ENCODE measurements at places on chromosomes 4 and X.

GRCh38 chr4:72602396-72603376, 33.7 kb upstream of the ADAMTS3 start:
- DNase-seq: no peak

DNA sequence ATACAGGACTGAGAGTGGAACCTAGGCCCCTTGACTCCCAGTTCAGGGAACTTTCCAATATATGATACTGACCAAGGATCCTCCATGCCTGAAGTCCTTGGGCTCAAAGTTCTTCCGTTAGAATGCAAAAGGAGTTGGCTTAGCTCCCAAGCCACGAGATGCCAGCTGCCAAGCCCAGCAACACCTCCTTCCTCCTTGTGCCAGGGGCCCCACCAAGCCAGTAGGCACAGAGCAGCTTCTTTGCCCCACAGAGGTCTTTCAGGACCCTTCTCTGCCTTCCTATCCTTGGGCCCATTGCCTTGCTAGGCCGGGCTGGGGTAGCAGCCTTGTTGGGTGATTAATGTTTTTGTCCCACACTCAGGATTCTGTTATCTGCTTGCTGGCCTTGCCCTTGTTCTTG, 105.6 kb downstream of the EFNB1 start:
- no peak for DNase-seq

- peak; percentile 34 for DNase-seq
These were observed 22.1 kb downstream of the UVSSA start for GRCh38 chr4:1369091-1369450.

GRCh38 chrX:10296576-10296975, 139.8 kb downstream of the CLCN4 start:
- DNase-seq: no peak

GRCh38 chr4:104494185-104494584, 509 bp downstream of the CXXC4 start:
- DNase-seq: no peak

DNA sequence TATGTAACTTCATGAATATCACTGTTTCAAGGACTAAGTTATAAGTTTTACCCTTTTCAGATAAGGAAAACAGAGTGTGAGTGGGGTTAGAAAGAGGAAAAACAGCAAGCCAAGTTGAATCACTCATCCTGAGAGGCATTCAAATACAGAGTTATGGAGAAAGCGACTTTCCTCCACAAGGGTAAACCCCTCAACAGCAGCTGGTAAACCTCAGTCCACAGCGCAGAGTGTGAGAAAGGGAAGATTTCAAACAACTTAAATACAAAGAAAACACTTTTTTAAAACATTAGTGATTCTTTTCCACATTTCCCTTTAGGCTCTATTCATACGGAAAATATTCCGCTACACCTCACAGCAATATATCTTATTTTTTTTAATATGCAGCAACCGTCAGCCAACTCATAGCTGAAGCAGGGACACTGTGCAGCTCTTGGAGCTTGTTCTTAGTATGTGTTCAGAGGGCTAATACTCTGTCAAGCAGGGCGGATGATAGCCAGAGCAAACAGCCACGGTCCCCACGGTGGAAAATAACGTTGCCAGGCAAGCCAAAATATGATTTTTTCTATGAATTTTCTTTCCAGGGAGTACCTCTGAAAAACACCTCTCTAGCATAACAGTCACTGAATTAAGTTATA, 488.9 kb upstream of the FAT1 start:
- no peak for DNase-seq

- no peak for DNase-seq
These were observed 58.9 kb upstream of the IRS4 start for GRCh38 chrX:108795240-108795639.

DNA sequence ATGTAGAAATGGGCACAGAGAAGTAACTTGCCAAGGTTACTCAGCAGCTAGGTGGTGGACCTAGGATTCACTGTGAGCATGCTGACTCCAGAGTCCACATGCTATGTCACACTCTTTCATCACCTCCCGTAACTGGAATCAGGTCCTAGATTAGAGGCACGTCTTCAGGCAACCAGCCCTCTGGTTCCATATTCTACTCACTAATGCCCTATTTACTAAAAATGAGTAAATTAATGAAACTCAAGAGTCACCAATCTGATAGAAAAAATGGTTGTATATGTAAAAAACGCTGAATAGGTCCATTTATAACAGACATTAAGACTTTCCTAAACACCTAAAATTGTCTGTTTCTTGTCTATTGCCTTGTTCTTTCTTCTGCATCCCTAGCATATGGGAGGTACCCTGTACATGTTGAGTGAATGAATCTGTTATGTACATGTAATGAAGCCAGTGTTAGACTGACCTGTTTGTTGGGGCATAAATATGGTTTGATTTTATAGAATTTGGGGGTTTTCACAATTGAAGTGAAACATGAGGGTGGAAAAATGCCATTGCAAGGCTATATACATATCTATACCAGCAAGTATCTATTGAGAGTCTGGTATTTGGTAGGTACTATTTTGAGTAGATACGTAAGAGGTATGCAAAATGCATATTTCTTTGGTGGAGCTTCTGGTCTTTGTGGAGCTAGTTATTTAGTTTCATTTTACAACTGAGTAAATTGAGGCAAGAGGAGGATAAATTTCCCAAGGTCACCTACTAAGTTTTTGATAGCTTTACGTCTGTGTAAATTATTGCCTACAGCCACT, 7.5 kb upstream of the RUFY3 start:
- no peak for DNase-seq

GRCh38 chrX:124208660-124209059, 123.8 kb upstream of the TEX13D start:
- no peak for DNase-seq

DNA sequence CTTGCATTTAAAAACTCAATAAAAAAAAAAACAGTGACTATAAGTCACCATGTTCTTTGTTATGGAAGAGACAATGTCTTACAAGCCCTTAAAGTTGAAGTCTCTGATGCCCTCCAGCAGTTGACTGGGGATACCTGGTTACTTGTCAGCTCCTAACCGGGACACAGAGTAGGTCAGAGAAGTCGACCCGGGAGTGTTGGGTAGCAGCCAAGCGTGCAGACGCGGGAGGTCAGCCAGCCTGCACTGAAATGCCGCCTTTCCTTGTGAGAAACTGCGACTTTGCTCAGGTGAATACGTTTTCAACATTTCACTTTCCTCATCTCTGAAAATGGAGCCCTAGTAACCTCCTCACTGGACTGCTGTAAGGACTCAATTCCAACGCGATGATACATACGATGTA, 81.8 kb downstream of the F11 start:
- no peak for DNase-seq

- no peak for DNase-seq
These were observed 26.9 kb downstream of the FAM241A start for GRCh38 chr4:112172180-112172579.

DNA sequence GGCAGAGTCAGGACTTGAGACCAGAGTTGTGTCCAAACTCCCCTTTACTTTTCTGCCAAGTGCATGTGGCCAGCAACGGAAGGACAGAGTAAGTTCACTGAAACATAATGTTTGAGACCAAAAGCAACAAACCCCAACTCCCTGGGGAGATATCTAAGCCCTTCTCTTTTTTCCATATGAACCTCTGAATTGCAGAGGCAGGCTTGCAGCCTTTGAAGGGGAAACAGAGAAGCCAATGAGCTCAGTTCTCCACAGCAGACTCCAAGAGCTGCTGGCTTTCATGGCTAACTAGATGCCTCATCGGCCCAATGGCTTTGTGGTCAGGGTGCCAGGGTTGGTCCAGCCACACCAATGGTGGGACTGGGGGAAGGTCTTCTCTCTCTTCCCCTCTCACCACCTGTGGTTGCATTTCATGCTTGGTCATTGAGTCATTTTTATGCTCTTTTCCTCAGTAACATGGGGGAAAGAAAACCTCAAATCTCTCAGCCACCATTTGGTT, 34.0 kb downstream of the STARD8 start:
- DNase-seq: no peak

- no peak for DNase-seq
These were observed 80.1 kb downstream of the SORCS2 start for GRCh38 chr4:7272404-7272803.

- DNase-seq: no peak
These were observed 15.8 kb upstream of the DHRSX start for GRCh38 chrX:2516623-2517022.

DNA sequence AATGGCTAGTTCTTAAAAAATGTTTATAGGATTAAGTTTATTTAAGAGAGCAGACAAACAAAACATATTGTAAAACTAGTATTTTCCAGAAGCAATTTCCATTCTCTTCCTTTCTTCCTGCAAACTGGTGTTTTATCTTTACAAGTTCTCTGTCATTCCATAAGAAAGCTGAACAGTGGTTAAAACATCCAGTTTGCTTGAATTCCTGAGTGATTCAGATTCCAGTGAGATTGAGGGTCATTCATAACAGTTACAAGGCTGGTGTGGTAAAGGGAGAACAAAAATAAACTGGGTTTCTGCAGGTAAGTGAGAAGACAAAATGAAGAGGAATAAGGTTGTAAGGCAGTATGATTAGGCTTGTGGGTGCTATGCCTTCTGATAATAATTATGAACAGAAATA, 544.8 kb upstream of the DIPK2B start:
- no peak for DNase-seq

DNA sequence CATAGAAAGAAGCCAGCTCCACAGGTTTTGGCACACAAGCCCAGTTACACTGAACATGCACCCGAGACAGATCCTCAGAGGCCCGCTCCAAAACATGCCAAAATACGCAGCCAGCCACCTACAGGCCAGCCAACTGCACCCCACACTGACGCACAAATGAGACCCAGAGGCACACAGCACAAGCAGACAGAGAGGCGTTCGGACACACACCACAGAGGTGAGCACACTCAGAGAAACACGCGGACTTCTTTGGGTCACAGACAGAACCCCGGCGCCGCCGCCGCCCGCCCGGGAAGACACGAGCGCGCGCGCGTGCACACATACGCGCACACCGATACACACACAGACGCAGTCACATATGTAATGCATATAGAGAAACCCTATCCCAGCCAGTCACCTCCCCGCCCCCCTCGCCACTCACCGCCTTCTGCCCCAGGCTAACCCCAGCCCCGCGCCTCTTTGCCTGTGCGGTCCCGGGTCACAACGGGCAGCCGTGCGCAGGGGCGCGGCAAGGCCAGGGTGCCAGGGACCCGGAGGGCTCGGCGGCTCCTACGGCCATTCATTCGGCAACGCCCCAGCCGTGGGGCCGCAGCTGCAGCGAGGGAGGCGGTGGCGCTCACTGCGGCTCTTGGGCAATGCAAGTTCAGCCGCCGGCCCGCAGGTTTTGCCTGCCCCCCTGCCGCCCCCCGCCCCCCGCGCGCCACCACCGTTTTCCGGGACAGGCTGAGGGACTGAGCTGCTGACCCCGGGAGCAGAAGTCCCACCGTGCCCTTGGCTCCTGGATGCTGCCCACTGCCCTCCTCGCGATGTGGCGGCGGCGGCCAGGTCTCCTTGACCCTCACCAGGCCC, 553 bp downstream of the SEPTIN6 start:
- DNase-seq: peak; percentile 54

- no peak for DNase-seq
These were observed 26.6 kb upstream of the PLS3 start for GRCh38 chrX:115534383-115534782.

DNA sequence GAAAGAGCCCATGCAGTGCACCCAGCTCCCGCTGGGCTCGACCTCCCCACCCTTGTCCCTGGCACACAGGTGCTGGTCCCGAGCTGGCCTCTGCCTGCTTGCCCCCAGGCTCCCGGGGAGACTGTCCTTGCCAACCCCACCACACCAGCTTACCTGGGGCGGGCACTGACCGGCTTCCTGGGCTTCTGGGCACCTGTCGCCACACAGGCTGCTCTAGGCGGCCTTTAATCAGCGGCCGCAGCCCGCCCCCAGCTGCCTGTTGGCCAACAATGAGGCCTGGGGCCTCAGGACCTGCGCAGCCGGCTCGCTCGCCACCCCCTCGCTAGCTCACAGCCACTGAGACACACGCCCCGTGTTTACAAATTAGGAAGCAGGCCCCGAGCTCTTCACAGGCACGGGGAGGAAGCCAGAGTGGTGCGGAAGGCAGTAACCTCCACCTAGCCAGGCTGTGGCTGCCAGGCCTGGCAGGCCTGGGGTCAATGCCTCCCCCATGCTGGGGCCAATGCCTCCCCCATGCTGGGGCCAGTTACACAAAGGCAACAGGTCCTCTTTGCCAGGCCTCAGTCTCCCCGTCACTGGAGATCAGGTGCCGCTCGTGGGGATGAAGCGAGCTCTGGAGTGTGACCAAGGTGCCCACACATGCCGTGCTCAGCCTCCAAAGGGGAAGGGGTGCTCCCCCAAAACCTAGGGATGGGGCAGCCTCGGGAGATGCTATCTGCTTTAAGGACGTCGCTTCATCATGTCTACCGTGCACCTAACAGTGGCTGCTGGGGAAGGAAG, at the start of gene TREX2:
Gene TREX2 (minus strand): TSS at position 201 of the 780 bp plus-strand sequence. CDS start 626 bp downstream, outside the sequence.
- no peak for DNase-seq

- no peak for DNase-seq
These were observed 62.4 kb downstream of the LIMCH1 start for GRCh38 chr4:41600243-41600912.

DNA sequence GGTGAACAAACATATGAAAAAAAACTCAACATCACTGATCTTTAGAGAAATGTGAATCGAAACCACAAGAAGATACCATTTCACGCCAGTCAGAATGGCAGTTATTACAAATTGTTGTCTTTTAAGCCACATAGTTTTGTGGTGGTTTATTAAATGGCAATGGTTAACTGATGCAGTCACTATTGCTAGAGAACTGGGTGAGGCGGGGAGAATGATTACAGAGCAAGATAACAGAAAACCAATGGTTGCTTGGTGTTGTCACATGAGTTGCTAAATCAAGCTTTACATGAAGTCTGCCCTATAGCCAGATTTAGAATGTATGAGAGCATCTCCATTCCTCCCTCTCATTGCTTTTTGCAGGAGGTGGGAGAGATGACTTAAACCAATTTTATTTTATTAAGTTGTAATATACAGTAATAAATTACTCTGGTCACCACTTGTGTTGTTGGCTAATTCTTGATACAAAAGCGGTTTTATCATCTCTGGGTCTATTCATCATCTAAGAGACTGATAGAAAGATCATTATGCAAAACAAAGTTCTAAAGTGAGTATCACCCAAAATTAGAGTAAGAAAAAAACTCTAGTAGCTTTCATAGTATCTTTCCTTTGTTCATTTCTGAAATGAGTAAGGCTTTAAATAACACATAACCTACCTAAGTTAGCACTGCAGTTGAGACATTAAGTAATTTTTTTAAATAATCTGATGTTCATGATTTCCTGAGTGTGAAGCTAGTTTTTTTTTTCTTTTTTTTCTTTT, 859.5 kb downstream of the STIM2 start:
- no peak for DNase-seq

GRCh38 chr4:6926681-6927478, 17.3 kb downstream of the TBC1D14 start:
- DNase-seq: peak; percentile 83

DNA sequence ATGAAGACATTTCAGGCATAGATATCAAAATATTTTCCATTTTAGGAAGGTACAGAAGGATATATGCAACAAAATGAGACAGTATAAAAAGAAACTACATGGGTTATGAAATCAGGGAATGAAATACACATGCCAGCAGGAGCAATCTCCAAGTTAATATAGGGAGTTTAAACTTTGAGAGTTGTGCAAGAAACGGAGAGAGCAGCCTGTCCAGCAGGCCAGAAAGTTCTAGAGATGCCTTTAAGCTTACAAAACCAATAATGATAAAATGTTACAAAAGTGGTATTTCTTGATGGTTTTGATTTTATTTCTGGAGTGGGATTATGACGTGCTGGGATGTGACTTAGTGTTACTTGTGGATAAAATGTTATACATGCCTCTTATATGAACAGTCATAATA, 2047.9 kb downstream of the ARAP2 start:
- DNase-seq: no peak
